ENCODE measurements at places on chromosomes 7 and 10.

DNA sequence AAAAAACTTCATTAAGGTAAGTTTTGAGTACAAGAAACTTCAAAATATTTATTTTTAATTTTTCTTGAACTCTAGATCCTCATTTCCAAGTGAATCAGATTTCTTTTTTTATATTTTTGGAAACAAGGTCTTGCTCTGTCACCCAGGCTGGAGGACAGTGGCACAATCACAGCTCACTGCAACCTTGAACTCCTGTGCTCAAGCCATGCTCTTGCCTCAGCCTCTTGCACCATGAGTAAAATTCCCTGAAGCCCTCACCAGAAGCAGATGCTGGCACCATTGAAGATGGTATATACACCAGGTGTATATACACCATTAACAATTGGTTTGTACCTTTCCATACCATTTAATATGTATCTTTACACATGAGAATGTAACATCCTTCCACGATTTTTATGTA lies 45.1 kb upstream of the ODAD2 start:
- no peak overlapping the region for H3K27ac ChIP-seq
- DNase-seq = no peak
- no peaks in the 10 kb centered on the region for H3K27me3 ChIP-seq
- no peaks in the 10 kb centered on the region for H3K36me3 ChIP-seq
- no peak overlapping the region for H3K4me3 ChIP-seq

GRCh38 chr10:85635650-85636049 lies 730.9 kb downstream of the GRID1 start:
- H3K27me3 ChIP-seq = no peaks in the 10 kb centered on the region
- no peak overlapping the region for H3K27ac ChIP-seq
- H3K4me3 ChIP-seq = no peak overlapping the region

DNA sequence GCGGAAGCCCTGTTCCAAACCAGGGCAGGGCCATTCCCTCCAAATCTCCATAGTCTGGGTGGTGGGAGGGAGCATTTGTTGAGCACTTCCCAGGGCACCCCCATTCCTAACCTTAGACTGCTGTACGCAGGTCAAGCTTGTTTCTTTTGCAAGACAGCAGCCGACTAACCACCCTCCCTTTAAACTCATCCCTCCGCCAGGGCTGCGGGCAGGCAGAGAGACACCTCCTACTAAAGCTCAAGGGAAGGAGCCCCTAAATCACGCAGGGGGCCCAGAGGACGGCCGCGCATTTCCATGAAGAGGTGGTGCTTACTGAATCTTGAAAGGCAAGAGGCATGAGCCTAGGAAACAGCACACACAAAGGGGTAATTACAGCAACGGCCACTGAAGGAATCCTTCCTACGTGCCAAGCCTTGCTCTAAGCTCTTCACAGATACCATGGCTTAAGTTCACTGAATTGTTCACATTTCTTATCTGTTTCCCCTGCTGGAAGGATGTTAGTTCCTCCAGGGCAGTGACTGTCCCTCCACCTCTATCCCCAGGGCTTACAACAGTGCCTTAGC lies 90.0 kb downstream of the PROSER2 start:
- no peak overlapping the region for H3K4me3 ChIP-seq
- no peaks in the 10 kb centered on the region for H3K36me3 ChIP-seq
- H3K27me3 ChIP-seq = no peaks in the 10 kb centered on the region
- no peaks in the 10 kb centered on the region for H3K4me1 ChIP-seq
- DNase-seq = peak; percentile 69

- H3K27ac ChIP-seq = no peak overlapping the region
- no peaks in the 10 kb centered on the region for H3K27me3 ChIP-seq
- DNase-seq = no peak
- H3K36me3 ChIP-seq = no peaks in the 10 kb centered on the region
- no peak overlapping the region for H3K4me3 ChIP-seq
These were observed 307.7 kb downstream of the MDFIC start for GRCh38 chr7:115229401-115230105.

DNA sequence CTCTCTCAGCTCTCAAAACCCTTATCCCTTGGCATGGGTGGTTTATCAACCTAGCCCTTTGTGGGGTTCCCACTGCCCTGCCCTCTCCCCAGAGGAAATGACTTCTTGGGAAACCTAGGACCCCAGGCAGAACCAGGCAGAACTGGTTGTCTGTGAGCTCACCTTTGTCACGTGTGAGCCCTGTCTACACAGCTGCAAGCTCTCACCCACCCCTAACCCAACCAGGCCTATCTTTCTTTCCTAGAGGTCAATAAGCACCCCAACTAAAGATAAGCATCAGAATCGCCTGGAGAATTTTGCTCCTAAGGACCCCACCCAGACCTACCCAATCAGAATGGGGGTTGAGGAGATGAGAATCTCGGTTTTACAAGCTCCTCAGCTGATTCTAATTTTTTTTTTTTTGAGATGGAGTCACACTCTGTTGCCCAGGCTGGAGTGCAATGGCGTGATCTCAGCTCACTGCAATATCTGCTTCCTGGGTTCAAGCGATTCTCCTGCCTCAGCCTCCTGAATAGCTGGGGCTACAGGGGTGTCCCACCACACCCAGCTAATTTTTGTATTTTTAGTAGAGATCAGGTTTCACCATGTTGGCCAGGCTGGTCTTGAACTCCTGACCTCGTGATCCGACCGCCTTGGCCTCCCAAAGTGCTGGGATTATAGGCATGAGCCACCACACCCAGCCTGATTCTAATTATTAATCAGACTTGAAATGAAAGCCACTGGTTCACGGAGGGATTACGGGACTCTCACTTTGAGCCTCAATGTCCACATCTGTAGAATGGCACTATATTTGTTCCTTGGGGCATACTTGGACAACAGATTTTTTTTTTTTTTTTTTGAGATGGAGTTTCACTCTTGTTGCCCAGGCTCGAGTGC lies 7.5 kb upstream of the DDIT4 start:
- DNase-seq = no peak
- H3K27ac ChIP-seq = no peak overlapping the region
- no peaks in the 10 kb centered on the region for H3K36me3 ChIP-seq
- H3K27me3 ChIP-seq = no peaks in the 10 kb centered on the region
- H3K4me3 ChIP-seq = no peak overlapping the region

GRCh38 chr10:123521556-123521955 lies 144.6 kb upstream of the GPR26 start:
- no peak overlapping the region for H3K4me3 ChIP-seq
- H3K4me1 ChIP-seq = no peaks in the 10 kb centered on the region
- no peak overlapping the region for H3K27ac ChIP-seq
- H3K27me3 ChIP-seq = peaks cover 16% of the 10 kb centered on the region
- peak; percentile 58 for DNase-seq

GRCh38 chr10:101237081-101237981 lies 8.1 kb upstream of the LBX1 start:
- no peak overlapping the region for H3K27ac ChIP-seq
- H3K4me3 ChIP-seq = no peak overlapping the region
- no peak for DNase-seq
- H3K4me1 ChIP-seq = peaks cover 11% of the 10 kb centered on the region
- no peaks in the 10 kb centered on the region for H3K36me3 ChIP-seq
- peaks cover 95% of the 10 kb centered on the region for H3K27me3 ChIP-seq

DNA sequence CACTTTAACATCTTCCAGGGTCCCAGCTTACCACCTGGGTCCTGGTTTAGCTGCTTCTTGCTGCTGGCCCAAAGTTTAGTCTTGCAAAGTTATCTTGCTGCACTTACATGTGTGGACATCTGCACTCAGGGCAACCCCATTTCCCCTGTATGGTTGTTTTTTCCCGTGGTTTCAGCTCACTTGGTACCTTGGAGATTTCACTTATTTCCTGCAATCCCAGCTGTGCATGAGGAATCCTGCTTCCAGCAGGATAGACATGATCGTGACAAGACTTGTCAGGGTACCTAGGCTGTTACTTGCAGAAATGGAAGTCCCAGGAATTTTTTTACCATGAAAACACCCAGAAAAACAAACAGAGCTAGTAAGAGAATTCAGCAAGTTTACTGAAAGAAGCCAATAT lies 95.9 kb upstream of the LEP start:
- no peak for DNase-seq
- no peaks in the 10 kb centered on the region for H3K36me3 ChIP-seq
- H3K4me3 ChIP-seq = no peak overlapping the region
- H3K27ac ChIP-seq = no peak overlapping the region

GRCh38 chr7:732094-732541 lies 5.0 kb upstream of the PRKAR1B start:
- peaks cover 34% of the 10 kb centered on the region for H3K36me3 ChIP-seq
- no peak overlapping the region for H3K4me3 ChIP-seq
- H3K4me1 ChIP-seq = peaks cover 19% of the 10 kb centered on the region
- H3K27ac ChIP-seq = no peak overlapping the region
- no peaks in the 10 kb centered on the region for H3K27me3 ChIP-seq

DNA sequence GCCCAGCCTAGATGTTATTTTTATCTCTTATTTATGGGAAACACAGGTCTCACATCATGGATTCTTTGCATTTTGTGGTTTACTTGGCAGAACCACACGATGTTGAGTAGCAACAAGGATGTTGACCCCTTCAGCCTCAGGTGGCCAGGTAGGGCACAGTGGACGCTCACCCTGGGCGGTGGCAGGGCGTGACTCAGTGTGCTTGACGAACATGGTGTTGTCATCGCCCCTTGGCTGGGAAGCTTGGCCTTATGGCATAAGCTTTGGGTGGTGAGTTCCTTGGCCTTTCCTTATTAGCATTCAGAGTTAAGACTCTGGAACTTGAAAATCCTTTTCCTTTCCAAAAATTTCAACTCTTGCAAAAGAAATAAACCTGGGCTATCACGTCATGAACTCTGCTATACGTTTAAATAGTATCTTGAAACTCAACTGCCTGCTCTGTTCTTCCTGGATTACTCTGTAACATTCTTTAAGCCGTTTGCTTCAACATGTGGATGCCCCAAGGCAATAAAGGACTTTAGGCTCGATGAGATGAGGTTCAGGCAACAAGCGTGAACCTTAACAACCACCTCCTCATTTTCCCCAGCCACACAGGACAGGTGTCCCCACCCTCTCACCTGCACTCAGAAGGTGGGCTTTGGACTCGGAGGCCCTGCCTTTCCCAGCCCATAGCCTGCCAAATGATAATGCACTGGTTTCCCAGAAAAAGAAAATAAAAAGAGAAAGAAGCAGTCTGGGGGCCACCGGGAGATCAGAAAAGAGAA lies 22.5 kb upstream of the ECHDC3 start:
- no peak overlapping the region for H3K4me3 ChIP-seq
- no peaks in the 10 kb centered on the region for H3K4me1 ChIP-seq
- no peaks in the 10 kb centered on the region for H3K27me3 ChIP-seq

- H3K36me3 ChIP-seq = no peaks in the 10 kb centered on the region
- peaks cover 9% of the 10 kb centered on the region for H3K4me1 ChIP-seq
- no peak overlapping the region for H3K27ac ChIP-seq
- H3K4me3 ChIP-seq = peak overlapping the region; percentile 33
- no peaks in the 10 kb centered on the region for H3K27me3 ChIP-seq
These were observed 49.5 kb downstream of the NEURL1 start for GRCh38 chr10:103542764-103543616.

GRCh38 chr10:7488418-7488829 lies 77.6 kb upstream of the SFMBT2 start:
- H3K36me3 ChIP-seq = no peaks in the 10 kb centered on the region
- peaks cover 8% of the 10 kb centered on the region for H3K27me3 ChIP-seq
- H3K4me1 ChIP-seq = no peaks in the 10 kb centered on the region
- no peak overlapping the region for H3K27ac ChIP-seq

DNA sequence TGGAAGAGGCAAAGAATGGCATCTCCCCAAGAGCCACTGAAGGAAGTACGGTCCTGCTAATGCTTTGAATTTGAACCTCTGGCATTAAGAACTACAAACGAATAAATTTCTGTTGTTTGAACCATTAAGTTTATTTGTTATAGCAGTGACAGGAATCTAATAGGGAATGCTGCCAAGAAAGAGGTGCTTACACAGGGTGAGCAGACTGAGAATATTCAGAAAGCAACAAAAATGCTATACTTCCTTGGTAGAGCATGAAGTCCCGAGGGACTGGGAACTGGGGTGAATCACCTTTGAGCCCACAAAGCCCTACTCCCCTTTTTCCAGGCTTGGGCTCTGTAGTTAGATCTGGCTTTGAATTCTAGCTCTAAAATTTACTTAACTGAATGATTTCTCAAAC lies 45.0 kb downstream of the PANK1 start:
- no peak for DNase-seq
- H3K36me3 ChIP-seq = peaks cover 5% of the 10 kb centered on the region
- no peaks in the 10 kb centered on the region for H3K4me1 ChIP-seq
- no peak overlapping the region for H3K27ac ChIP-seq
- no peaks in the 10 kb centered on the region for H3K27me3 ChIP-seq
- no peak overlapping the region for H3K4me3 ChIP-seq

DNA sequence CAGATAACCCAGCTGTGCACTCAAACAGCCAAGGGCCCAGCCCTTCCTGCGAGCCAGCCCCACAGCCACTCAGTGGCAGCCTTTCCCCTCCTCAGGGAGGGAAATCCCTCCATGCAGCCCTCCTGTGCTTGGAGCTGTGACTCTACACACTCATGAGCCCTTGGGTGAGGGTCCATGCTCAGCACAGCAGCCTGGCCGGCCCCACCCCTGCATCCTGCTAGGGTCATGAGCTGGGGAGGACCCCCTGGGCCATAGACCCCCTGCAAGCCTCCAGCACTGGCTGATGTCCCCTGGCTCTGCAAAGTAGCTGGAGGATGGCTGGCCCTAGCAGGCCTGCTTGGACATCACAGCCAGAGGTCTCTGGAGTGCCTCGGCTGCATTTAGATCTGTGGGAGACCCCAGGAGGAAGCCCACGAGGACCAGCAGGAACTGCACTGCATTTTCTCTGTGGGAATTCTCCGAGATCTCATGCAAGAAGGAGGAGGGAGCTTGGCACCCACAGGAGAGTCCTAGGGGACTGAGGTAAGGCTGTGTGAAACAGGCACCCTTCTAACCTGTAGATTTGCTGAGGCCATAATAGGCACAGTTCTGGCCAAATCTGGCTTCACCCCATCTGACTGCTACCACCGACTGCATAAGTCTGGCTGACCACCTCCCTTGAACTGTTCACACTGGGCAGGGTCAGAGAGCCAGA lies 17.4 kb downstream of the TMEM273 start:
- DNase-seq = no peak
- no peak overlapping the region for H3K4me3 ChIP-seq
- H3K27me3 ChIP-seq = no peaks in the 10 kb centered on the region
- peaks cover 7% of the 10 kb centered on the region for H3K4me1 ChIP-seq
- no peak overlapping the region for H3K27ac ChIP-seq

- no peak overlapping the region for H3K4me3 ChIP-seq
- H3K27me3 ChIP-seq = no peaks in the 10 kb centered on the region
- no peak overlapping the region for H3K27ac ChIP-seq
- no peaks in the 10 kb centered on the region for H3K36me3 ChIP-seq
- DNase-seq = no peak
These were observed 35.0 kb upstream of the DGKB start for GRCh38 chr7:14937581-14937980.

Measured in suprapubic skin (tissue), 4 donors.